ENCODE measurements at places on chromosomes 2 and 18.
A peak's percentile ranks its signal among the peaks of the same experiment; 100 is the strongest.

- DNase-seq = no peak
Measured at GRCh38 chr2:85445316-85446295, 27.1 kb downstream of the SH2D6 start.

- no peak for DNase-seq
Measured at GRCh38 chr18:79191956-79192355, 122.8 kb downstream of the ATP9B start.

- peak; percentile 49 for DNase-seq
Measured at GRCh38 chr18:30971338-30971956, 71.1 kb downstream of the DSC3 start.

DNA sequence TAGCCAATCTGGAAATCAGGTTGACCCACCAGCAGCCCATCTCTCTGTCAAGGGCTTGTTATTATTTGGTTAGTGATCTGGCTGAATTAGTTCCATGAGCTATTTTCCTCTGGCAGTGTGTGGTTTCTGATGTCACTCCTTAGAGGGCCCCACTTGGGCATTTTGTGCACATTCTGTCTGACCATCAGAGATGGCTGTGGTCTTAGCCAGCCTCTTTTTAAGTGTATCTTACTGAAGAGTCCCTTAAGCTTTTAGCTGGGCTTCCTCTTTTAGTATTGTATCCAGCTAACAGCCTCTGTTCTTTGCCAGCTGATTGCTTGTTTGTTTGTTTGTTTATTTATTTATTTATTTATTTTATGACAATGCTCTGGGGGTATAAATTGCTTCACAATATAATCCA, 951.1 kb upstream of the CNTNAP5 start:
- DNase-seq = no peak

- DNase-seq = no peak
Measured at GRCh38 chr18:49837889-49838288, 24.6 kb upstream of the ACAA2 start.

GRCh38 chr2:186591506-186591890, 1.6 kb downstream of the ITGAV start:
- no peak for DNase-seq

DNA sequence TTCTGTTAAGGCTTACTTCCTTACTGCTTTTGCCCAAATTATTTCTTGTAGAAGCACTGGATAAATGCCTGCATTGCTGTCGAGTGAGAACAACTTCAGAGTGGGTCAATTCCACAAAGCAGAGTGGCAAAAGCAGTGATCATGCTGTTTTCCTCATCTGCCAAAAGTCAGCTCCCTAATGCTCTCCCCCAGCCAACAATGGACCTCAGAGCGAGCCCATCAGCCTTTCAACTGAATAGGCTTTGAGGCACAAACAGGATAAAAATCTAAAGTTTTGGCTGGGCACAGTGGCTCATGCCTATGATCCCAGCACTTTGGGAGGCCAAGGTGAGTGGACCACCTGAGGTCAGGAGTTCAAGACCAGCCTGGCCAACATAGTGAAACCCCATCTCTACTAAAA, 222.7 kb downstream of the TCF4 start:
- DNase-seq = no peak

DNA sequence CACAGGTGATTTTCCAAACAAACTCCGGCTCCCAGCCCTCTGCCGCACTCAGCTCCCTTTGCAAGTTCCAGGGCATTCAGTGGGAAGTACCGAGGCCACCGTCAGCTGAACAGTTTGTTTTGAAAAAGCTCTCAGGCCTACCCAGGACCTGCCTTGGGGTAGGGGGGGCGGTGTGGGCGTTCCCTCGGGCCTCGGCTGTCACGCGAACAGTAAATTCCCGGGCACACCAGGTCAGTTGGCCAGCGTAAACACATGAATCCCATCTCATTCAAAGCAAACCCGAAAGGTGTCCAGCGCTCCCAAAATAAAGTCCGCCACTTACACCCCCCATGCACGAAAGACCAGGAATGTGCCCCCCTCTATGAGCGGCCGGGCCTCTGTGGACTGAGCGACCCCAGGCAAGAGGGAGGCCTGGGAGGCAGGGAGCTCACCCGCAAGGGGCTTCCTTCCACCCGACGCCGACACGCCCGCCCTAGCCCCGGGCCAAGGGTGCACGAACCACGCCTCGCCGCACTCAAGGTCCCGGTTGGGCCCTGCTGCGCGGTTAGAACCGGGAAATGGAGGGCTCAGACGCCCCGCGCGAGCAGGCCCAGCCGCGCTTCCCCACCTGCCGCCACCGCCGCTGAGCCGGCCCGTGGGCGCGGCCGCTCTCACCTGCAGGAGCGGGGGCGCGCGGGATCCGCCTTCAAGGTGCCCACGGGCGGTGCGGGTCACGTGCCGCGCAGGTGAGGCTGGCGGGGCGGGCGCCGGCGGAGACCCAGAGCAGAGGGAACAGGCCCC, at the start of gene WDSUB1:
TSS of gene WDSUB1 (minus strand) at position 775 of the 780 bp plus-strand sequence. CDS start 3,634 bp downstream, outside the sequence.
- peak; percentile 69 for DNase-seq
